ENCODE measurements at places on chromosomes 13 and 19. TPM values are rescaled to one million over a fixed set of nuclear protein-coding genes. Genes with fewer than 3 reads are reported as not detected.

The LILRA5 gene
- 0.36 TPM for total RNA-seq

The GAPDHS gene
- total RNA-seq = not detected

The TMEM59L gene
- 0.36 TPM for total RNA-seq

The ZNF564 gene
- total RNA-seq = 7.4 TPM

The PDX1 gene
- not detected for total RNA-seq

The C19orf81 gene
- not detected for total RNA-seq

The NPHS1 gene
- not detected for total RNA-seq

The RNF113B gene
- not detected for total RNA-seq

The APOC4 gene
- not detected for total RNA-seq

The CGB2 gene
- total RNA-seq = not detected

The OXGR1 gene
- total RNA-seq = not detected

The ZNF682 gene
- total RNA-seq = 5.9 TPM

The SIGLEC8 gene
- not detected for total RNA-seq

The TMEM86B gene
- total RNA-seq = 2.5 TPM

The NUFIP1 gene
- 3.3 TPM for total RNA-seq

The KIR2DL3 gene
- total RNA-seq = not detected

The CEACAM16 gene
- under 0.01 TPM for total RNA-seq

The FGF22 gene
- total RNA-seq = not detected

The ZNF835 gene
- total RNA-seq = 0.29 TPM

The IGLON5 gene
- total RNA-seq = not detected

The ZNF444 gene
- total RNA-seq = 16.6 TPM

The NOVA2 gene
- total RNA-seq = not detected

The TUBA3C gene
- not detected for total RNA-seq

The ZNF14 gene
- 7.4 TPM for total RNA-seq

The COMP gene
- 14.8 TPM for total RNA-seq

The RAB20 gene
- 3.8 TPM for total RNA-seq

The CEACAM7 gene
- total RNA-seq = not detected

The LYPD3 gene
- 0.88 TPM for total RNA-seq

The SMIM24 gene
- total RNA-seq = not detected

The PRKCG gene
- total RNA-seq = under 0.01 TPM

The ANGPTL4 gene
- total RNA-seq = 1.1 TPM

The CFAP97D2 gene
- total RNA-seq = not detected

The PRTN3 gene
- total RNA-seq = not detected

The CD79A gene
- 0.36 TPM for total RNA-seq

The TLE2 gene
- total RNA-seq = 5.1 TPM

The PRSS57 gene
- total RNA-seq = not detected

The KLK10 gene
- not detected for total RNA-seq

The ZNF583 gene
- total RNA-seq = 10.3 TPM

The EHD2 gene
- total RNA-seq = 144 TPM

The KLF16 gene
- 6.9 TPM for total RNA-seq

The NEK3 gene
- 8.0 TPM for total RNA-seq

The DDA1 gene
- total RNA-seq = 8.5 TPM

The PIK3R2 gene
- total RNA-seq = 25.7 TPM

The FFAR3 gene
- not detected for total RNA-seq

The VSTM1 gene
- total RNA-seq = not detected

Data from osteoblast (primary cell).